ENCODE measurements at places on chromosomes 3 and 15.

DNA sequence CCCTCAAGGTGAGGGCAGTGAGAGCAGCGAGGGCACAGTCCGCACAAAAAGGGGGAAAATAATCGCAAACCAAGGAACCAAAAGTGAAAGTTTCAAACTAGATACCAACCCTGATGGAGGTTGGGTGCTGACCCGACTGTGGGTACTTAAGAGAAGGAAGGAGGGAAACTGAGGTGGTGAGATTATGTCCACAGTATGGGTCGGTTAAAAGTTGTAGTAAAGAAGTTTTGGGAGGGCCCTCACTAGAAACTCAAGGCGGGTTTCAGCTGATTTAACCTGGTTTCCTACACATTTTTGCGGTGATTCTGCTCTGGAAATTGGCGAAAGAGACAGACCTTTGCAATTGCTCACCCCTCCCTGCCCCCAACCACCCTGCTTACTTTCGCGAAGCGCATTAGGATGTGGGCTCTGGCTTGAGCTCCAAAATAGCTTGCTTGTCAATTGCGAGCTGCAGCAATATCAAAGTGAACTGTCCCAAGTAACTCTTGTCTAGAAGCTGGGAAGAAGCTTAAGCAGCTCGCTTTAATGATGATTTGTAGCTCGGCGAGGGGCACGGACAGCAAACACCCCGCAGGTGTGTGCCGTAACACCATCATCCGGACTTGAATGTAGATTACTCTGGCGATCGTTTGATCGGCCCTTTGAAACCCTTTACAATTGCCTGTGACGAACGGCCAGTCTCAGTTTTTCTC, 15.8 kb downstream of the SOX2 start:
- no peak for DNase-seq

GRCh38 chr3:147655236-147655635, 246.1 kb downstream of the ZIC1 start:
- no peak for DNase-seq

- DNase-seq: no peak
Measured at GRCh38 chr3:55467099-55467498, 20.0 kb downstream of the WNT5A start.

DNA sequence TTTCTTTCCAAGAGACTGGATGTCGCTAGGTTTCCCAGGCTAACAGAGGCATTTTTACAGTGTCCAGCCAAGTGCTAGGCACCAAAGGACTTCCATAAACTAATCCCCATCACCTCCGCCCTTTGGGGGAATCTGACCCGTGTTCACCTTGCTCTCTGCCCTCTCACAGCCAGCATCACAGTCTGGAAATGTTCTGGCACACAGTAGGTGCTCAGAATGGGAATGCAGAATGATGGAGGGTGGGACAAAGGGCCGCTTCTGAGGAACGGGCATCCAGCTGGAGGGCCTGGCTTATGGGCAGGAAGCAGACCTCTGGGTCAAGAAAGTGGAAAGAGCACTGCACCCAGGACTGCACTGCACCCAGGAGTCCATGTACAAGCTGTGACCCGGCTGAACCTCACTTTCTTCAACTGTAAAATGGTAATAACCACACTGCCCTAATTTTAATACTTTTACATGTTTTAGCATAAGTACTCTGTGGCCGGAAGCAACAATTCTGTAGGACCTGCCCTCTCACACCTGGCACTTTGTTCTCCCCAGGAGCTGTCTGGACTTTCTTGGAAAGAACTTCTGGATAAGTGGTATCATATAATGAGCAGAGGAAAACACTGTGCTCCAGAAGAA, 901 bp upstream of the NMB start:
- no peak for DNase-seq

GRCh38 chr3:42701371-42702065, 1.1 kb downstream of the HHATL start:
- DNase-seq: peak; percentile 80

DNA sequence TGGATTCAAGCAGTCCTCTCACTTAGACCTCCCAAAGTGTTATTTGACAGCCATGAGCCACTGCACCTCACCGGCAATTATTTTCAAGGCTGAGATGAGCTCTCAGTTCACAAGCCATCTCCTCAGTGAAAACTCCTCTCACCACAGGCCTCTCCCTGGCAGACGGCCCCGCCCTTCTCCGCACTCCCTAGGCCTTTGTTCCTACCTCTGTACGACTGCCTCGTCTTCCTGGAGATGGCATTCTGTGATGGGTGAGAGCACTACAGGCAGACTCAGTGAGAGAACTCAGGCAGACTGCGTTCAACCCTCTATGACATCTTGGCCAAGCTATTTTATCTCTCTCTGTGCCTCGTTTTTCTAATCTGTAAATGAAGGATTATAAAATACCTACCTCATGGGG, 67.0 kb upstream of the TPM1 start:
- no peak for DNase-seq

GRCh38 chr3:177196008-177196455, 1.2 kb downstream of the TBL1XR1 start:
- no peak for DNase-seq

- peak; percentile 21 for DNase-seq
Measured at GRCh38 chr3:163056874-163057497, 1560.4 kb downstream of the OTOL1 start.

DNA sequence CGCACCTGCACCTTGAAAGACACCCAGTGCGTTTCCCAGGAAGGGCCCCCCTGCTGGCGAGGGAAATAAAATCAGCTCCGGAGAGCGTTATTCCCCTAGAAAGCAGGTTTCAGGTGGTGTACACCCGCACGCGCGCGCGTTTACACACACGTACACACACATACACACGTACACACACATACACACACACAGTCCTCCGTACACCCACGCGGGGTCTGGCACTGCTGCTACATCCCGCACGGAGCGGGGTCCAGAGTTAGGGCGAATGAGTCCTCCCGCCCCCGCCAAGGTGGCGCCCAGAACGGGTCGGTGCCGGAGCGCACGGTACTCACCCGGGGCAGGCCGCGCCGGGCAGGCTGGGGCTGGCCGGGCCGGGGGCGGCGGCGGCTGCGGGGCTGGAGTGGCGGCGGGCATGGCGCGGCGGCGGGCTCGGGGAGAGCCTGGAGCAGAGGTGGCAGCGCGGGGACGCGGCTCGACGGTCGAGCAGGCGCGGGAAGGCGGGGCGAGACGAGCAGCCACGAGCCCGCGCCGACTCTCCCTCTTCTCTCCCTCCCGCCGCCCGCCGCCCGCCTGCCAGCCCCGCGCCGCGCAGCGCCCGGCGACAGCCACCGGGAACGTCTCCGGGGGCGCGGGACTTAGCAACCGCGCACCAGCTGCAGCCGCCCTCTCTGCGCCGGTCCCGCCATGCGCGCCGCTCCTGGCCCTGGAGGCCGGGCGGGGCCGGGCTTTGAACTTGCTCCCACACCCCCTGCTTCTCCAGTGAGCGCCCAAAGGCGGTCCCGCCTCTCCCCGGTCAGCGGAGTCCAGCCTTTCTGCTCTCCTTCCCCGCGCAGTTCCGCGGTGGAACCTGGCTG, at the start of gene DCLK3:
Gene DCLK3, minus strand, starts transcription at position 704 of the 854 bp plus-strand sequence. Its CDS starts 290 bp downstream, at position 414.
- DNase-seq: no peak

DNA sequence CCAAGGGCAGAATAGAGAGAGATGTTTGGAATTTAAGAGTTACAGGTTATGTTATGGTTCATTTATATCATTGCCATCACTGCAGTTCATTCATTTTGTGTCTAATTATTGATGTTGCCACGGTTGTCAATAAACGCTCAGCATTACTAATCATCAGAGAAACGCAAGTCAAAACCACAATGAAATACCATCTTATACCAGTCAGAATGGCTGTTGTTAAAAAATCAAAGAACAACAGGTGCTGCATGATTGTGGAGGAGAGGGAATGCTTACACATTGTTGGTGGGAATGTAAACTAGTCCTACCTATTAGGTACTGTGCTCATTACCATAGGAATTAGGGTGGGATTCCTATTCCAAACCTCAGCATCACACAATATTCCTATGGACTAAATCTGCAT, 350.5 kb downstream of the TIGIT start:
- DNase-seq: no peak

GRCh38 chr3:11430624-11431023, 158.4 kb downstream of the ATG7 start:
- DNase-seq: no peak

- no peak for DNase-seq
Measured at GRCh38 chr3:27576171-27576570, 92.0 kb upstream of the SLC4A7 start.

DNA sequence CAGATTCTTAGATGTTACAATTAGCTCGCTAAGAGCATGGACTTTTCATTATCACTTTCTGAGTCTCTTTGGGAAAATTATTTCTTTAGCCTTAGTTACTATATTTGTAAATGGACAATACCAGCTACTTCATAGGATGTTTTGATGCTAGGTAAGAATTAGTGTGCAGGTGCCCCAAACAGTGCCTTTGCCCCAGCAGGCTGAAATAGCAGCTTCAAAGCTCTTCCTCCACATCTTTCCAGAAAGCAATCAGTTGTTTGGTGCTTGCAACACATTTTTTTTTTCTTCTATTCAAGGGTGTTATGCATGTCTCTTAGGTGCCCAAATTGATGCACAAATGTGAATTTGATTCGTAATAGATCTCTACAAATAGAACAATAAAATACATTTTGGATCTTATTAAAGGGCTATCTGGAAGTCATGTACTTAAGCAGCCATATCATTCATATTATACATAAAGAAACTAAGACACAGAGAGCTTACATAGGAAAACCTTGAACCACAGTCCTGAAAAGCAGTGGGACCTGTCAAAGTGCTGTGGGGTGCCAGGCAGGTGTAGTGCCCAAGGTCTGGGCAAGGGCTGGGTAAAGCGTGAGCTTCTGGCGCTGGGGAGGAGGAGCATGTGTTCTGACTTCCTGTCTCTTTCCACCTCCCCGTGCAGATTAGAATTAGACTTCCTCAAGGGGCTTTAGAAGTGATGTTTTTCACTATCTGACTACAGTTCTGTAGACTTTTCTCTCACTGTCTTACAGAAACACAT, 62.9 kb downstream of the FNDC3B start:
- no peak for DNase-seq

DNA sequence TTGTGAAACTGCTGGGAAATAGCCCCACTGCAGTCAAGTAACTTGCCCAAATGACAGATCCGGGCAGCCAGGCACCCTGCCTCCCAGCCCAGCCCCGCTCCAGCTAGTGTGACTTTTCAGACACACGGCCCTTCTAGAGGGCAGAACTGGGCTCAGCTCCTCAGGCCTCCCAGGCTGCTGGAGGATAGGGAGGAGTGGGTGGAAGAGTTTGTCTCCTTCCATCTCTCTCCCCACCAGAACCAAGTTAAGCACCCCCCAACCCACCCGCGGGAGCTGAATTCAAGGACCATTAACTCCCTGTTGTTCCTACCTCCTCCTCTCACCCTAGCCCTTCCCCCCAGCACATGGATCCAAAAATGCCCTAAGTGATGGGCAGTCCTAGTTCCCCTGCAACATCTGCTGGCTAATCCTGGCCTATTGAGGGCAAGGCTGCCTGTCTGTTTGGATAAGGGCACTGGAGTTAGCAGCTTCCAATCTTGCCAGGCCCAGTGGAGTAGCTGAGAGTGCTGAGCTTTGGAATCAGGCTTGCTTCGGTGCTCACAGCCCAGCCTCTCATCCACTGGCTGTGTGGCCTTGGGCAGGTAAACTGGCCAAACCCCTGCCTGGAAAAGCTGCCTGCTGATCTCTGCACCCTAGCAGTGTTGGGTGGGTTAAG, 3.1 kb downstream of the CCDC33 start:
- no peak for DNase-seq

DNA sequence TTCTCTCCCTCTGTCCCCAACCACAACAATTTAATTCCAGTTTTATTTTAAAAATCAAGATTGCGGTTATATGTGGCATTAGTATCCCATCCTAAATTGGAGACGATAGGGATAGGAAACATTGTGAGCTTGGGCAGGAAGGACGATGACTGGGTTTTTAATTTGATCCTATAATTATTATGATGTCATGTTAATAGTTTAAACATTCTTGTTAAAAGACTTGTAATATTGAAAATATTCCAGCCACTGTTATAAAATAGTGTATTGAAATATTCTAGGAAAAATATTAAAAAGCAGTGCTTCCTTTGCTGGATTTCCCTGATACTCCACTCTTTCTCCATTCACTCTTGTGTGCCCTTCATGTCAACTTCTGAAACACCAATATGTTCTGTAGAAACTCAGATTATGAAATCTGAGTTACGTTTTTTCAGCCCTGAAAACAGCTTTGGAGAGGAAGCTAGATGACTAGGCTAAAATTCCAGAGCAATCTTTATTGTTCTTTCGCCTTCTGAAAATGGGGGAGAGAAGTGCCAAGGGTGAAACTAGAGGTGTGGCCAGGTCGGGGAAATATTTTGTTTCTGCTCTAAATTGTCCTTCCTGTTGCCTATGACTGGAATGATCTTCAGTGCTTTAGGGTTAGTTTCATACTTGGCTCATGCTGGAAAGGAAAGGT, 46.1 kb upstream of the MAP3K13 start:
- peak; percentile 12 for DNase-seq

GRCh38 chr3:25396251-25396650, 31.8 kb upstream of the RARB start:
- DNase-seq: no peak

DNA sequence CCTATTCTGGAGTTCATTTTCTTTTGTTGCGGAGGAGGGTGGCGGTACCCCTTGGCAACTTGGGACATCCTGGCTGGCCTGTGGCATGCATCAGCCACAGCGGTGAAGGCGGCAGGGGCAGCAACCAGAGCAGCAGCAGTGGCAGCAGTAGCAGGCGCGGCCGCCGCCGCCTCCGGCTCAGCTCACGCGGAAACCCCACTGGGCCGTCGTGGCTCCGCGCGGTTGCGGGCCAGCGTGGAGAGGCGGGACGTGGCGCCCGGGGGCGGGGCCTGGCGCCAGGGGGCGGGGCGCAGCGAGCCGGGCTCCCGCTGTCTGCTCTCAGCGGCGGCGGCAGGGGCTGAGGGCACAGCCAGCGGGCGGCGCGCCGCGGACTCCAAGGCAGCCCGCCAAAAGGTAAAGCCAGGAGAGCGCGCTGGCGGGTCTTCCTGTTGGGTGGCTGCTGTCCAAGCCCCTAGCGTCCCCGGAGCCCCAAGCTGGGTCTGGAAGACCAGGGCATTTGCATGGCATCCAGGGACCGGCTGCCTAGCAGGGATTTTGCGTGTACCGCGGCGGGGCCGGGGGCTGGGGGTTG, 334.4 kb upstream of the THRB start:
- peak; percentile 3 for DNase-seq

DNA sequence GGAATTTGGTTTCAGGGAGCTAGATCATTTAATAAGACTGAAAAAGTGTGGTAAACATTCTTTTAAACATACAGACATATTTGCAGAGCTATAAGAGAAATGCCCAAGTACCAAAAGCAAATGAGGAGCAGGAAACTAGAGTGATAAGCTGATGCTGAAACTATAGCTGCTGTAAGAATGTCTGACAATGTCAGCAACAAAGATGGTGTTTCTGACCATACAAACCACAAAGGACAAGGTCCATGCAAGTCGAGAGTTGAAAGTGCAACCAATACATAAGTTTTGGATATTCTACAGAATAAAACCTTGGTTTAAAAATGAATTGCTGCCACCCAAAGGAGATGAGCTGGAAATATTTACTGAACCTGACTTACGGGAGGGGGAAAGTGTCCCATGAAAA, 610.2 kb downstream of the TBL1XR1 start:
- DNase-seq: no peak

GRCh38 chr3:65828706-65829105, 210.0 kb downstream of the MAGI1 start:
- no peak for DNase-seq
